ENCODE measurements at places on chromosomes 4 and X.
A peak's percentile ranks its signal among the peaks of the same experiment; 100 is the strongest.

GRCh38 chr4:153126137-153126536 lies 78.1 kb upstream of the TRIM2 start:
- DNase-seq: no peak

- no peak for DNase-seq
Measured at GRCh38 chrX:15157624-15158023, 112.3 kb downstream of the ASB9 start.

GRCh38 chr4:181301735-181302710 lies 941.2 kb upstream of the TENM3 start:
- no peak for DNase-seq

DNA sequence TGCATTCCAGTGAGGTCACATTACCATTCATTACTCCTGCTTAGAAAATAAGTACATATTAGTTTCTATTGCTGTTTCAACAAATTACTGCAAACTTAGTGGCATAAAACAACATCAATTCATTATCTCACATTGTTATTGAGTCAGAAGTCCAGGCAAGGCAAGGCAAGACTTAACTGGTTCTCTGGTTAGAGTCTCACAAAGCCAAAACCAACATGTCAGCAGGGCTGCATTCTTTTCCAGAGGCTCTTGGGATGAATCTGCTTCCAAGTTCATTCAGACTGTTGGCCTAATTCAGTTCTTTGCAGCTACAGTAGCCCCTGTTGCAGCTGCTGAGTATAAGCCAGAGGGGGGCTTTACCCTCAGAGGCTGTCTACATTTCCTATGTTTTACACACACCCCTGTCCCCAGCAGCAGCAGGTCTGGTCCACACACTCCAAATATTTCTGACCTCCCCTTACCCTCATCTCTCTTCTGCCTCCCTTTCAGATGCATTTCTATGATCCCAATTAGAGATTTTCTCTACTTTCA lies 892.1 kb upstream of the EPHA5 start:
- peak; percentile 21 for DNase-seq

DNA sequence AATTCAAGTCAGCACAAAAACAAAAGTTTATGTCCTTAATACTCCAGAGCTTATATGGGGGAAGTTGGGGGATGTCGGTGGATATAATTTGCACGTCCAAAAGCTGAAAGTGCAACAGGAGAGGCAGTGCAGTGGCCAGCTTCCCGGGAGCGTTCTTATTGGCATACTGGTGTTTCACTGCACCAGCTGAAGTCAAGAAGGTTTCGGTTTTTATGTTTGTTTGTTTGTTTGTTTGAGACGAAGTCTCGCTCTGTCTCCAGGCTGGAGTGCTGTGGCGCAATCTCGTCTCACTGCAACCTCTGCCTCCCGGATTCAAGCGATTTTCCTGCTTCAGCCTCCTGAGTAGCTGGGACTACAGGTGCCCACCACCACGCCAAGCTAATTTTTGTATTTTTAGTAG lies 28.6 kb upstream of the TLR3 start:
- DNase-seq: no peak

GRCh38 chrX:15864023-15864422 lies 9.4 kb upstream of the AP1S2 start:
- DNase-seq: no peak

- DNase-seq: peak; percentile 72
Measured at GRCh38 chrX:154013614-154014360, 5.9 kb downstream of the IRAK1 start.

DNA sequence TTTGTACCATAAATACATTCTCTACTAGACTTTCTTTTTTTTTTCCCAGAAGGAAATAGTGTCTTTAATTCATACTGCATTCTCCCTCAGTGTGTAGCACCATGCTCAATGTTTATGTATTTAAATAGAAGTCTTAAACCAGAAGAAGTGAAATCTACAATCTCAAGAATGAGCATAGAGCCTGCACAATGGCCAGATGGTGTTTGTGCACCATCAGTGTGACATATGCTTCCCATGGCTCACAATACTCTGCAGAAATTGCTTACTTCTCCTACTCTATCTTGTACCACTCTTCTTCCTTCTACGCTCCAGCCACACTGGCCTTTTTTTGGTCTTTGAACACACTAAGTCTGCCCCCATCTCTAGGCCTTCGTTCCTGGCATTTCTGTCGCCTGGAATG lies 2.6 kb upstream of the DOCK11 start:
- DNase-seq: no peak

GRCh38 chr4:128831531-128832242 lies 22.2 kb downstream of the JADE1 start:
- DNase-seq: peak; percentile 68

DNA sequence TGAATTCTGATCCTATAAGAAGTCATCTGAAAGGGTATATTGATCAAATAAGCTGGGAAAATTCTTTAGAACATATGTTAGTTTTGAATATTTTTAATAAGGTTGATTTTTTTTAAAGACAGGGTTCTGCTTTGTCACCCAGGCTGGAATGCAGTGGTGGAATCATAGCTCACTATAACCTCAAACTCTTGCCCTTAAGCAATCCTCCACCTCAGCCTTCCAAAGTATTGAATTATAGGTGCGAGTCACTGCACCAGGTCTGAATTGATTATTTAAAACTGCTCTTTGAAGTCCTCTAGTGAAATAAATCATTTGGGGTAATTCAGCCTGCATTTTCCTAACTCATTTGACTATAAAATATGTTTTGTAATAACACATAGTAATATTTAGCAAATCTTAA lies 812.3 kb downstream of the PDHA2 start:
- DNase-seq: no peak

DNA sequence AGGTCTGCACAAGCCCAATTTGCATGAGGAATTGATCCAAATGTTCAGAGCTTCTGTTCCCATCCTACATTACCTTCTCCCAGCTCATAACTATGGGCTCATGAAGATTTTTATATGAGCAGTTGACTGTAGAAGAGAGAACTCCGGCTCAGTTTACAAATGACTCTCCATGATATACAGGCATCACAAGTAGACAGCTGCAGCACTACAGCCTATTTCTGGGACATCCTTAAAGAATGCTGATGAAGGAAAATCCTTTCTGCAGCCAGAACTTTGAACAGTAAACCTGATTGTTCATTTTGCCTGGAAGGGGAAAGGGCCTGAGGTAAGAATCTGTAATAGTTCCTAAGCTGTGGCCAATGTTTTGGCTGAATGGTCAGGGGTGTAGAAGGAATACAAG lies 174.1 kb upstream of the CXCL13 start:
- DNase-seq: no peak

DNA sequence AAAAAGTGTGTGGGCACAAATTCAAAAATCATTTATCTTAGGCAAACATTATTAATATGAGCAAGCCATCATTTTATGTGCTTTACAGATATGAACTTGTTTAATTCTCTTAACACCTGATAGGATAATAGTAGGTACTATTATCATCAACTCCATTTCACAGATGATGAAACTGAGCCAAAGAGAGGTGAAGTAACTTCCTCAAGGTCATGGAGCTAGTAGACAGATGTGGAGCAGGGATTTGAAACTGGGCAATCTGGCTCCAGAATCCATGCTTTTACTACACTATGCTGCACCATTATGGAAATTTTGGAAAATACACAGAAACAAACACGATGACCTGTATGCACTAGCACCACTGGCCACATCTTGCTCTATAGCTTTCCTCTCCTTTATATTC lies 1.0 kb upstream of the PIN4 start:
- DNase-seq: no peak

- DNase-seq: no peak
Measured at GRCh38 chr4:1271686-1272085, 18.0 kb upstream of the MAEA start.

- DNase-seq: no peak
Measured at GRCh38 chr4:67736262-67736661, 17.9 kb downstream of the GNRHR start.

DNA sequence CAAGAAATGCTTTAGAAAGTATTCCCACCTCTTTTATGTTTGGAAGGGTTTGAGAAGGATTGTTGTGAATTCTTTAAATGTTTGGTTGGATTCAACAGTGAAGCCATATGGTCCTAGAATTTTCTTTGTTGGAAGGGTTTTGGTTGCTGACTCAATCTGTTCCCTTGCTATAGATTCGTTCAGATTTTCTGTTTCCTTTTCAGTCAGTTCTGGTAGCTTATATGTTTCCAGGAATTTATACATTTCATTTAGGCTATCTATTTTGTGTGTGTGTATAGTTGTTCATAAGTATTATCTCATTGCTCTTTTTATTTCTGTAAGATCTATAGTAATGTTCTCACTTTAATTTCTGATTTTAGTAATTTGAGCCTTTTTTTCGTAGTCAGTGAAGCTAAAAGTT lies 114.4 kb downstream of the MSN start:
- DNase-seq: no peak

GRCh38 chrX:67503004-67503403 lies 40.8 kb upstream of the AR start:
- no peak for DNase-seq

GRCh38 chr4:56907489-56908205 lies at the start of gene REST:
REST (plus strand) TSS chr4:56907900; CDS start chr4:56910639, 2,739 bp downstream.
- DNase-seq: peak; percentile 93

DNA sequence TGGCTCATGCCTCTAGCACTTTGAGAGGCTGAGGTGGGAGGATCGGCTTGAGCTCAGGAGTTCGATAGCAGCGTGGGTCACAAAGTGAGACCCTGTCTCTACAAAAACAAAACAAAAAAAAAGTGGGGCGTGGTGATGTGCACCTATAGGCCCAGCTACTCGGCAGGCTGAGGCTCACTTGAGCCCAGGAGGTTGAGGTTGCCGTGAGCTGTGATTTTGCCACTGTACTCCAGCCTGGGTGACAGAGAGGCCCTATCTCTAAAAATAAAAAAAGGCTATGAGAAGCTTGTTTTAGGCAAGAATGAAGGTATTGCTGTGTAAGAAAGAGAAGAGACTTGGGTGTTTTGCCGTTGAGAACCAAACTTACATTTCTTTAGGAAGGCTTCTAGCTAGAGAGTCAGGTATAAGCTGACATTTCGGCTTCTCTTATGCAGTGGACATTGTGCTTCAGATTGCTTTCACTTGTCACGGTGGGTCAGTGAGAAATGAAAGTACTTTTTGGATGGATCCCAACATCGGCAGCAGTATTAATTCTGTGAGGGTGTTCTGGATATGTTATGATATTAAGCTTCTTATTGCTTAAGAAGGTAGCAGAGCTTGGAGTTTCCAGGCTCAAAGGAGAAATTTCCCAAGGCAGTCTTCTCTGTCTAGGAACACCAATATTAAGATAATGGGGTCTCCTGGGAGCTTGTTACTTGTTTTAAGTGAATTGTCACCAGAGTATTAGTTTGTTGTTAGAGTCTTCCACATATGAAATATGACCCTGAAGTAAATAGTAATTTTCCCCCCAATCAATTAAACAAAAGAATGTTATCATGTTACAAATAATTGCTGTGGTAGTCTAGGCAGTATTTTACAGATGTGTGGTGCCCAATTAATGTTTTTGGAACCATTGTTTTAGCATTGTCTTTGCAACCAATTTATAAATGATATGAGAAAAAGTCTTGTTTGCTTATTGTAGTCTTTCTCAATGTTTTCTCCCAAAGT lies 17.6 kb downstream of the TMEM131L start:
- no peak for DNase-seq

- peak; percentile 87 for DNase-seq
Measured at GRCh38 chr4:76950052-76950955, 752 bp downstream of the SEPTIN11 start.

- peak; percentile 36 for DNase-seq
Measured at GRCh38 chrX:45295259-45295986, 94.7 kb upstream of the DIPK2B start.

- DNase-seq: peak; percentile 82
Measured at GRCh38 chr4:172601195-172601594, 567.4 kb upstream of the GALNT7 start.

DNA sequence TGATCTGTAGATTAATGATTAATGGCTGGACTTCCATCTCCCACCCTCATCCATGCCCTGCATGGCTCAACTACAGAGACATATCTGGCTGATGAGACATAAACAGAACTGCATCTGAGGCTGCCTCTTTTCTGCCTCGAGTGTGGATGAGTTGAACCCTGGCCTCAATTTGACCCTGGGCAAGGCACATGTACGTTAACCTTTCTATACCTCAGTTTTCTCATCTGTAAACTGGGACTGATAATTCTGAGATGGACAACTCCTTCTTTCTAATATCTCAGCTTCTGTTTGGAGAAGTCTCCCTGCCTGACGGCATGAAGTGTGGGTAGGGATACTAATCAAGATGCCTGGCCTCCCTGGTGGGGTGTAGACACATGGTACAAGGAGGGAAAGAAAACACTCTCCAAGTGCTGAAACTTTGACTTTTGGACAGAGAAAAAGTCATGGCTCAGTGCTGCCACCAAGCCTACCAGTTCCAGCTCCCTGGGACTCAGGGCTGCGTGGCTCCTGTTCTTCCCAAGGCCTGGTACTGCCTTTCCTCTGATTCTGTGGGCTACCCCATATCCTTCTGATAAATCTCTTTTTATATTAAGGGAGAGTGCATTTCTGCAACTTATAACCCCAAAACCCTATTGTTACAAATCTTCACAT lies 64.4 kb downstream of the HAUS3 start:
- no peak for DNase-seq

- no peak for DNase-seq
Measured at GRCh38 chr4:177376024-177376423, 66.2 kb downstream of the AGA start.

- DNase-seq: no peak
Measured at GRCh38 chrX:130482871-130483270, 81.1 kb downstream of the RBMX2 start.

DNA sequence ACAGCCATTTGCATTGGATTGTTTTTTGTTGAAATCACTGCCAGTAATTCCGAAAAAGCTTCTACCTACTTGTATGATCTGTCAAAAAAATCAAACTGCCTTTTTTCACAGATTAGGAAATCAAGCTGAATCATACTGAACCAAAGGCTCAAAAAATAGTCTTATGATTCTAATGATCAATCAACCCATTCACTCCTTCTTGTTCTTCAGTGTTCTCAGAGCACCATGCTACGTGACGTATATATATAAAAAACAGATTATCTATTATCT lies 187.1 kb downstream of the UNC5C start:
- DNase-seq: no peak

GRCh38 chr4:170169699-170170098 lies 79.9 kb upstream of the AADAT start:
- peak; percentile 41 for DNase-seq

DNA sequence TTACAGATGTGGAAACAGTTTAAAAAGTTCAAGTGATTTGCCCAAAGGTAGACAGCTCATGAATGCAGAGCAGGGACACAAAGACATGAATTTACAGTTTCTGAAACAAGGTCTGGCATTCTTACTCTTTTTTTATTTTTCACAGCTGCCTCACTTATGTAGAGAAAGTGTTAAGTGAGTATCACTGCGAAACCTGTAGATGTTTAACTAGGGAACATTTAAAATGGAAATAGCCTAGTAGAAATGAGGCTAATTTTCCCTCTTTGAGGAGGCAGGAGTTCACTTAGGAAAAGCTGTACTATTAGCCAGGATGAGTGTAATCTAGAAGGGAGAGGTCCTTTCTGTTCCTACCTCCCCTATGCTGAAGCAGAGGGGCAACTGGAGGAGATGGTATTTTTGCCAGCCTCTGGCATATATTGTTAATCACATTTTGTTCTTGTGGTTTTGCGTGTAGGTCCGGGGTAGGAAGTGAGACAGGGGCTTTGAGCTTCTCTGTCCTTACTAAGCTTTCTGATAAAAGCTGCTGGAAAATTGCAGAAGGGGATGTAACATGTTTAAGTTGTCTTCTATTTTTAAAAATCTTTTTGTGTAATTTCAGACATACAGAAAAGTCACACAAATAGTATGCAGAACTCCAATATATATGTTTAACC lies 492.8 kb upstream of the NR3C2 start:
- DNase-seq: no peak

GRCh38 chr4:3426465-3427133 lies 15.2 kb upstream of the HGFAC start:
- no peak for DNase-seq

All from eye (tissue), 1 donor.